Activated CD4-positive, alpha-beta T cell treated with anti-CD3 and anti-CD28 coated beads, Interleukin-2, amount 10 ng/mL, durations not matched to agents 7 days and 5 days (primary cell): ENCODE measurements at places on chromosomes 4 and X. TPM values are rescaled to one million over a fixed set of nuclear protein-coding genes. Genes with fewer than 3 reads are reported as not detected.

TBCK gene
- 31.7 TPM for total RNA-seq

DNA sequence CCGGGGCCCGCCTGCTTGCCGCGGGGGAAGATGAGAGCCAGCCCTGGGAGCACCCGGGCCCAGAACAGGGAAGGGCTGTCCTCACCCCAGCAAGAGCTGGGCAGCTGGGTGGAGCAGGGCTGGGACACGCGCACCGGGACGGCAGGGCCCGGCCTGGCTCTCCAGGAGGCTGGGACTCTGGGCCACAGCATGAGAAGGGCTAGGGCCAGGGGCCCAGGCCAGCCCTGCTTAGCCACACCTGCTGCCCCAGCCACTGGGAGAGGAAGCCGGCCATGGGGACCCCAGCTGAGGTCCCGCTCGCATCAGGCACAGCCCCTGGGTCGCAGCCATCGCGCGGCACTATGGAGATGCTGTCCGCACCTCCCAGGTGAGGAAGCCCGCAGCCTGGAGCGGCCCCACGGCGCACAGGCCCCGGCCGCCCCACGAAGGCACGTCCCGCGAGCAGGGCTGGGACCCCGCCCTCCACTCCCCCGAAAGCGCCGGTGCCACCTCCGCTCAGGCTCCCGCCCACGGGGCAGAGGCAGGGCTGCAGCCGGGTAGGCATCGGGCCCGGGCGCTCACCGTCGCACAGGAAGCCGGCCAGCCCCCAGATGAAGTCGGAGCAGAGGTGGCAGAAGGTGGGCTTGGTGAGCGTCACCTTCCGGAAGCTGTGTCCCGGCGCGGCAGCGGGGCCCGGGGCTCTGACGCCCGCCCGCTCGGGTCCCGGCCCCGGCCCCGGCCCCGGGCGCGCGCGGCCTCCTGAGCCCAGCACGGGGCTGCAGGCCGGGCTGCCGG is 531 bp downstream of the DGKQ start:
- H3K4me1 ChIP-seq = peaks cover 15% of the 10 kb centered on the region
- peak overlapping the region; percentile 63 for H3K4me3 ChIP-seq
- H3K36me3 ChIP-seq = no peaks in the 10 kb centered on the region
- DNase-seq = peak; percentile 55
- H3K27me3 ChIP-seq = no peaks in the 10 kb centered on the region

DNA sequence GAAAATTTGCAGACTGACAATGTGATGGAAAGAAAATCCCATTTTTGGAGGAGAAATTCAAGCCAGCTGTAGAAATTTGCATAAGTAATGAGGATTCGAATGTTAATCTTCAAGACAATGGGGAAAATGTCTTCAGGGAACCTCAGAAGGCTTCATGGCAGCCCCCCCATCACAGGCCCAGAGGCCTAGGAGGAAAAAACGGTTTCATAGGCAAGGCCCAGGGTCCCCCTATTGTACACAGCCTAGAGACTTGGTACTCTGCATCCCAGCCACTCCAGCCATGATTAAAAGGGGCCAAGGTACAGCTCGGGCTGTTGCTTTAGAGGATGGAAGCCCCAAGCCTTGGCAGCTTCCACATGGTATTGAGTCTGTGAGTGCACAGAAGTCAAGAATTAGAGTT is 303.6 kb upstream of the PCDH7 start:
- no peaks in the 10 kb centered on the region for H3K27me3 ChIP-seq
- DNase-seq = no peak
- H3K36me3 ChIP-seq = no peaks in the 10 kb centered on the region
- H3K4me3 ChIP-seq = no peak overlapping the region
- no peaks in the 10 kb centered on the region for H3K4me1 ChIP-seq
- no peak overlapping the region for H3K27ac ChIP-seq

AREG gene
- not detected for total RNA-seq

DNA sequence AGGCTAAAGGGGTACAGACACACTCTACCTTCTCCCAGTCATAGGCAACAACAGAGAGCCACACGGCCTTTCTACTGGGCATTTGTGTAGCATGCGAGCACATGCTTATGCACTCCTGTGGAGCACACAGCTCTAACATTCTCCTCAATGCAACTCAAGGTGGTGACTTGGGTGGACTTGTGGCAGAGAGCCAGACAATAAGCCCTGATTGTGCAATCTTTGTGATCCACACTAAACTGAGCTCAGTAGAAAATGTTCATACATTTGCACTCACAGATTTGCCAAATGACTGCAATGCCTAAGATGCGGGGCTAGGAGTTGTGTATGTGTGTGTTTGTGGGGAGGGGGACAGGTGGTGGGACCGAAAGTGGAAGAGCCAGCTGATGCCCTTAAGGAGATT is 31.4 kb upstream of the SETD7 start:
- peaks cover under 1% of the 10 kb centered on the region for H3K27me3 ChIP-seq
- DNase-seq = no peak
- no peaks in the 10 kb centered on the region for H3K4me1 ChIP-seq
- H3K27ac ChIP-seq = no peak overlapping the region

DUX4 gene
- total RNA-seq = not detected

ZCCHC4 gene
- 10.8 TPM for total RNA-seq

SOWAHB gene
- total RNA-seq = not detected

DNA sequence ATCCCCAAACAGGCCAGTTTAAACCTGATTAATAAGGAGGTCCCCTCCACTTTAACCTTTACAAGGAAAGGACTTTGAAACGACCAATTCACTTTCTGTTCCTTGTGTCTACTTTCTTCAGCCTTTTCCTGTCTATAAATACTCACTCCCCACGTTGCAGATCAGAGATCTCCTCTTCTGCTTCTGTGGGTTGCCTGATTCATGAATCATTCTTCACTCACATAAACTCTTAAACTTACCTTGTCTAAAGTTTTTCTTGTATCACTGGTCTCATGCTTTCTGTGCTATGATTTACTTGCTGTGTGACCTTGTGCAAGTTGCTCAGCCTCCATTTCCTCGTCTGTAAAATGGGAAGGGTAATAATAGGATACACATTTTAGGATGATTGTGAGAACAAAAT is 236.1 kb downstream of the QDPR start:
- no peak overlapping the region for H3K27ac ChIP-seq
- no peaks in the 10 kb centered on the region for H3K36me3 ChIP-seq
- DNase-seq = no peak
- no peaks in the 10 kb centered on the region for H3K4me1 ChIP-seq
- no peak overlapping the region for H3K4me3 ChIP-seq

DNA sequence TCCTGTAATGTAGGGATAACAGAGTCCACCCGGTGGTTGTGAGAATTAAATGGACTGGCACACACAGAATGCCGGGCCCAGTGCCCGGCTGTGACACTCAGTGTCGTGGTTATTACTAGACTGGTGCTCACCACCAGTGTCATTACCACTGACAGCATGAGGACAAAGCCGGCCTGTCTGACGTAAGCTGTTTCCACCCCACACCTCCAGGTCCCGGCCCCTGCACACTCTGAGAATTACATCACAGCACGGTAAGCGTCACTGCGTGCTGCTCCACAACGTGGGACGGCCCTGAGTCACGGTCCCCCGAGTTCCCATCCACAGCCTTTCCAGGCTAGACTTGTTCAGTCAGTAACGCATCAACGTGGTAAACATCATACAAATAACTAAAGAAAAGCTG is 22.9 kb downstream of the FAT1 start:
- no peak overlapping the region for H3K4me3 ChIP-seq
- DNase-seq = no peak
- no peaks in the 10 kb centered on the region for H3K27me3 ChIP-seq
- no peak overlapping the region for H3K27ac ChIP-seq
- H3K36me3 ChIP-seq = no peaks in the 10 kb centered on the region

- H3K4me1 ChIP-seq = no peaks in the 10 kb centered on the region
- H3K4me3 ChIP-seq = no peak overlapping the region
- DNase-seq = no peak
- H3K36me3 ChIP-seq = no peaks in the 10 kb centered on the region
- no peaks in the 10 kb centered on the region for H3K27me3 ChIP-seq
These were observed 444.3 kb upstream of the ATOH1 start for GRCh38 chr4:93384241-93384640.

- H3K4me3 ChIP-seq = peak overlapping the region; percentile 82
- H3K27me3 ChIP-seq = no peaks in the 10 kb centered on the region
- H3K36me3 ChIP-seq = peaks cover 39% of the 10 kb centered on the region
- no peak for DNase-seq
These were observed 1.5 kb downstream of the MAN2B2 start for GRCh38 chr4:6576512-6576911.

DNA sequence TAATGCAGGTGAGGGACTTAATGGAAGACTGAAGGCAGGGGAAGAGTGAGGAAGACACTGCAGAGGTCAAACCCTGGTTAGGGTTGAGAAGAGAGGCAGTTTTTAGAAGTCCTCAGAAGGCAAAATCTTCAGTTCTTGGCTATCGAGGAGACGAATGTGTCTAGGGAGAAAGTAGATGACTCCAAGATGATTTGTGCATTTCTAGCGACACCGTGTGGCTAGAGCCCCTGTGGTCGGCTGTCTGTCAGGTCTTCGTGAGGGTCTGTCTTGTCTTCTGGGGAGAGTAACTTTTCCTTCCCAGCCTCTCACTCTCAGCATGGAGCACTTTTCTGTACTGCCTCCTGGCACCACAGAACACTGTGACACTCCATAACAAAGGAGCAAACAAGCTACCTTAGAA is 458.1 kb downstream of the STIM2 start:
- H3K27me3 ChIP-seq = peaks cover 6% of the 10 kb centered on the region
- no peak overlapping the region for H3K4me3 ChIP-seq
- H3K27ac ChIP-seq = no peak overlapping the region
- peak; percentile 8 for DNase-seq

DNA sequence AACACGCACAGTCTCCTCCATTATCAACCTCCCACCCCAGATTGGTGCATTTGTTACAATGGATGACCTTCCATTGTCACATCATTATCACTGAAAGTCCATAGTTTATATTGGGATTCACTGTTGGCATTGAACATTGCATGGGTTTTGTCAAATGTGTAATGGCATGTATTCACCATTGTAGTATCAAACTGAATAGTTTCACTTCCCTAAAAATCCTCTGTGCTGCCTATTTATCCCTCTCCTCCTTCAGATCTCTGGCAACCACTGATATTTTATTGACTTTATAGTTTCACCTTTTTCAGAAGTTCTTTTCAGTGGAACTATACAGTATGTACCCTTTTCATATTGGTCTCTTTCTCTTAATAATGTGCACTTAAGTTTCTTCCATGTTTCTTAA is 1565.4 kb downstream of the PCDH18 start:
- H3K36me3 ChIP-seq = no peaks in the 10 kb centered on the region
- no peaks in the 10 kb centered on the region for H3K27me3 ChIP-seq
- no peak overlapping the region for H3K4me3 ChIP-seq
- H3K27ac ChIP-seq = no peak overlapping the region

DNA sequence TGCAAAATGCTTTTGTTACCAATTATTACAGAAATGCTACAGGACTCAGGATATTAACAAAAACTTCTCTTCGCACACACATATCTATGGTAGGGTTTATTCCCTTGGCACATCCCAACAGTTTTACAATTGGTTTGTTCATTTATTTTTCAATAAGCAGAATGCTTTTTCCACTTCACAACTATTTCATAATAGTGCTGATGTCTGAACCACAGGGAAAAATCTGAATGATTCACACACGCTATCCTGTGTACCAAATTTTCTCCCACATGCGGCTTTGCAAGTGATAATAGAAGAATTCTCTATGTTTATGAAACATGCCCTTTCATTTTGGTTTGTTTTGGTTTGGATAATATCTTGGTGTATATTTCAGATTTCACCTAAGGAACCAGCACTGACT is 725.7 kb upstream of the TENM3 start:
- H3K27ac ChIP-seq = no peak overlapping the region
- H3K4me1 ChIP-seq = no peaks in the 10 kb centered on the region
- H3K4me3 ChIP-seq = no peak overlapping the region
- H3K27me3 ChIP-seq = no peaks in the 10 kb centered on the region

GRCh38 chr4:88803600-88804096 is 106.0 kb upstream of the NAP1L5 start:
- no peak overlapping the region for H3K27ac ChIP-seq
- no peak overlapping the region for H3K4me3 ChIP-seq
- H3K4me1 ChIP-seq = peaks cover 11% of the 10 kb centered on the region

GRCh38 chr4:15003401-15003890 is 1.2 kb downstream of the CPEB2 start:
- no peaks in the 10 kb centered on the region for H3K27me3 ChIP-seq
- H3K36me3 ChIP-seq = peaks cover 12% of the 10 kb centered on the region
- H3K4me3 ChIP-seq = peak overlapping the region; percentile 88

DNA sequence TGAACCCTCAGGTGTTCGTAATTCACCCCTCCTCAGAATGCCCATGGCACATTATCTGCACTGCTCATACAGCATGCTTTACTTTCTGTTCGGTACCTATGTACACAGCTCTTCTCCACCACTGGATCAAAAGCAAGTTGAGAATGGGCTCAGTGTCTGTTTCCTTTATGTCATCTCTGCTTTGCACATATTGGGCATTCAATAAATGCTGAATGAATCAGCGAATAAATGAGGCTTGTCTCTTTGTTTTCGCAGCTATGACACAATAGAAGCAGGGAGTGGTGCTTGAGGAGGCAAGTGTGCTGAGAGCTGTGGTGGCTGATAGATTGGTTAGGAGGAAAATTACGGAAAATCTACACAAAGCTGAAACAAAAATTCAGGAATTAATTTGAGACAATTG is 109.1 kb upstream of the VMA21 start:
- no peak overlapping the region for H3K4me3 ChIP-seq
- no peak for DNase-seq
- H3K4me1 ChIP-seq = no peaks in the 10 kb centered on the region
- no peak overlapping the region for H3K27ac ChIP-seq
- H3K36me3 ChIP-seq = no peaks in the 10 kb centered on the region

DNA sequence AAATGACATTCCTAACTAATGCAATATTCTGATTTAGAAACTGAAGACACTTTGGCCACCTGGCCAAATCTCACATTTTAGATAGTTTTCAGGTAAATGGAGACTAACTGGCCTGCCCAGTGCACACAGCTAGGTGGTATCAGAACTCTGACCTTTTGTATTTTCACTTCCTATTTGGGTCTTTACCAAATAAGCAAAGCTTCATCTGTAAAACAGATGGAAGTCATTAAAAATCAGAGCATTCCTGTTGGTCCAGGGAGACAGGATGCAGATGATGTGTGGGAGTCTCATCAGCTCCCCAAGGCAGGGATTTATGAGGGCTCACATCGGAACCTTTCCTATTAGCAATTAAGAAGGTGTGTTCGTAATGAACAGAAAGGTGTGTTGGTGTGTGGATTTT is 57.7 kb downstream of the ARHGAP10 start:
- no peak for DNase-seq
- H3K4me3 ChIP-seq = no peak overlapping the region
- peaks cover 43% of the 10 kb centered on the region for H3K4me1 ChIP-seq
- no peak overlapping the region for H3K27ac ChIP-seq
- no peaks in the 10 kb centered on the region for H3K27me3 ChIP-seq

MAGEA2 gene
- not detected for total RNA-seq

DNA sequence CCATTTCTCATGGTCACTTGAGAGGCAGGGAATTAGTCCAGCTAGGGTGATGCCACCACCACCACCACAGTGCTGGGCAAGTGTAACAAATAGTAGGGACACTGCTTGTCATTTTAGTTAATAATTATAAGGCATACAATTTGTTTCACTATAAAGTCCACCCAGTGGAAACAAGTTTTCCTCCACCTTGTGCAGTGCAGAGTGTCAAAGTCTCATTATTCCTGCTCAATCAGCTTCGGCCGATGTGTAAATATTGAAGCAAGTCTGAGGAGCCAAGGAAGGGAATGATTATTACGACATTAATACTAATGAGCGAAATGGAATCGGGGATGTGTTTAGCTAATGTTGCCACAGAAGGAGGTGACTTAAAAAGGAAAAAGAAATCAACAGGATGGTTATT is 340.4 kb downstream of the NKX6-1 start:
- no peak for DNase-seq
- no peaks in the 10 kb centered on the region for H3K36me3 ChIP-seq
- no peak overlapping the region for H3K4me3 ChIP-seq
- no peaks in the 10 kb centered on the region for H3K4me1 ChIP-seq
- H3K27ac ChIP-seq = no peak overlapping the region
